ENCODE measurements at places on chromosomes 1 and 21.

GRCh38 chr1:233512538-233512937 is 101.4 kb upstream of the KCNK1 start:
- DNase-seq: no peak

GRCh38 chr1:204450461-204451257 is 39.0 kb upstream of the PPP1R15B start:
- no peak for DNase-seq

- DNase-seq: no peak
These were observed 132.9 kb downstream of the LRRIQ3 start for GRCh38 chr1:74065081-74065480.

GRCh38 chr1:25543425-25544242 is at the start of gene LDLRAP1:
TSS of gene LDLRAP1 (plus strand) at chr1:25543606. CDS start at chr1:25543699, 93 bp downstream.
- peak; percentile 80 for DNase-seq

GRCh38 chr1:40532844-40533424 is 1.5 kb downstream of the ZNF684 start:
- DNase-seq: peak; percentile 20

GRCh38 chr1:234164098-234164709 is 209.1 kb upstream of the COA6 start:
- DNase-seq: no peak

DNA sequence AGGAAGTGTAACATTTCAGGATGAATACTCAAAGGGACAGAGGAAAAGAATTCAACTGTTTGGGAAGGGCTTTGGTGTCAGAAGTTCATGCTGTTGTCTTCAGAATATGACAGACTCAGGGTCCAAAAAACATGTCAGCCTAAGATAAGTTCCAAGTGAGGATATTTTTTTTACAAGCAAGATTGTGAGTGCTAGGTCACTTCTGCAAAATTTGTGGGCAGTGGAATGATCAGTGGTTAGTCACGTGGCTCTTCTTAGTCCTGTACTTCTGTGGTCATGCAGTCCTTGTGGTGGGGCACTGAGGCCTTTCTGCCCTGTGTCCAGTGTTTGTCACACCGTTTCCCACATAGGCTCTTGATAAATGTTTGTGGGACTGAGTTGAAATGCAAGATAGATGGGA is 5.2 kb downstream of the RGL1 start:
- no peak for DNase-seq
